ENCODE measurements at places on chromosomes 1 and 21.

- no peak for DNase-seq
Observed at GRCh38 chr1:232333419-232333767, 296.5 kb downstream of the SIPA1L2 start.

DNA sequence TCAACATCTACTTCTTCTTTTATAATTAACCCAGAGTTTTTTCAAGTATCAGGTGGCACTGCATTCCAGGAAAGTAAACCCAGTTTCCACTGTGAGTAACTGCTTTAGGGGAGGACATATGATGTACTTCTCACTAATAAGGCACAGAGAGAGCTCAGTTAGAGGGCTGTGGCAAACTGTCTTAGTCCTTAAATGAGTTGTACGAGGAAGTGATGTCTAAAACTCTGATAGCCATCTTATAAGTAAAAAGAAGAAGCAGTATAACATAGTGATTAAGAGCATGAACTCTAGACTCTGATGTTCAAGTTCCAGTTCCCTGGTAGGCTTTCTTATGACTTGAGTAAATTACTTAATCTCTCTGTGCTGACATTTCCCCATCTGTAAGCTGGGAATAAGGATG is 58.7 kb upstream of the PTGS2 start:
- no peak for DNase-seq

- no peak for DNase-seq
Observed at GRCh38 chr1:209368864-209369598, 214.5 kb upstream of the CAMK1G start.

- no peak for DNase-seq
Observed at GRCh38 chr1:27356277-27356618, 10.5 kb downstream of the MAP3K6 start.

- DNase-seq = no peak
Observed at GRCh38 chr1:17422461-17422860, 17.0 kb downstream of the RCC2 start.

DNA sequence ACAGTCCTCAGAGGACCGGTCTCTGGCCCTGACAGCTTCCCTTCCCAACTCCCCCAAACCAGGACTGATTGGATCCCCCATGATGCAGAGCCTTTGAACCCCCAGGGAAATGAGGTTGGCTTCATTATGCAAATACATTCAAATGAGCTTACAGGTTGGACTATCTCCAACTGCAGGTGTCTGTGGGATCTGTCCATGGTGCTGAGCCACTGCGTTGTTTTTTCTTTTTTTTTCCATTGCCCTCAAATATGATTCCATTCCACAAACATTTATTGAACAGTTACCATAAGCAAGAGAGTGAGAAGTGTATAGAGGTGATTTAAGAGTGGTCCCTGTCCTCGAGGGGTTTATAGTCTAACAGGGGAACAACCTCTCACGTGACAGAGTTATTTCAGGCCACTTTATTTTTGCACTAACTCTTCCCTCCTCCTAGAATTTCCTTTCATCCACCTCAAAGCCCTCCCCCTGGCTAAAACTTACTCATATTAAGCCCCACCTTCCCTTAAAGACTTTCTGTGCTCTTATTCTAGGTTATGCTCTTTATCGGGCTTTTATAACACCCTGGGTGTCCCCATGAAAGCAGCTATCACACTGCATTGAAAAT is 21.9 kb downstream of the DLGAP3 start:
- DNase-seq = no peak
